ENCODE measurements at places on chromosomes 7 and 10. TPM values are rescaled to one million over a fixed set of nuclear protein-coding genes. Genes with fewer than 3 reads are reported as not detected.

DDC gene
- 257 TPM for polyA plus RNA-seq

GRCh38 chr10:30805061-30805460, 175.5 kb upstream of the LYZL2 start:
- no peak for DNase-seq

DNA sequence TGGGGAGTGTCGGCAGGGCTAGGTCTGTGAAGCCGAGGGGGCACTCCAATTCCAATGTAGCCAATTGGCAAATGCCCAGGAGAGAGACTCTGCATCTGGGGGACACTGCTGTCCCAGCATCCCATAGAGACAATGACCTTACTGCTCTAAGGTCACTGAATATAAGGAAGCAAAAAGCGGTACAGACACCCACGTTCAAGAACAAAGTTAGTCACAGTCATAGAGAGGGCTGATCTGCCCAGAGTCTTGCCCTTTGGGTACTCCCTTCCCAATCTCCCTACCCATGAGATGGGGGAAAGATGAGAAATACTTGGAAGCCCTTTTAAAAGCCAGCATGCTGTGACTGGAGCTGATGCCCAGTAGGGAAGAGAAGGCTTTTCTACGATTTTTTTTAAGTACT, 76.3 kb upstream of the GSDME start:
- DNase-seq, result no peak

SKIDA1 gene
- polyA plus RNA-seq, result 0.71 TPM

DNA sequence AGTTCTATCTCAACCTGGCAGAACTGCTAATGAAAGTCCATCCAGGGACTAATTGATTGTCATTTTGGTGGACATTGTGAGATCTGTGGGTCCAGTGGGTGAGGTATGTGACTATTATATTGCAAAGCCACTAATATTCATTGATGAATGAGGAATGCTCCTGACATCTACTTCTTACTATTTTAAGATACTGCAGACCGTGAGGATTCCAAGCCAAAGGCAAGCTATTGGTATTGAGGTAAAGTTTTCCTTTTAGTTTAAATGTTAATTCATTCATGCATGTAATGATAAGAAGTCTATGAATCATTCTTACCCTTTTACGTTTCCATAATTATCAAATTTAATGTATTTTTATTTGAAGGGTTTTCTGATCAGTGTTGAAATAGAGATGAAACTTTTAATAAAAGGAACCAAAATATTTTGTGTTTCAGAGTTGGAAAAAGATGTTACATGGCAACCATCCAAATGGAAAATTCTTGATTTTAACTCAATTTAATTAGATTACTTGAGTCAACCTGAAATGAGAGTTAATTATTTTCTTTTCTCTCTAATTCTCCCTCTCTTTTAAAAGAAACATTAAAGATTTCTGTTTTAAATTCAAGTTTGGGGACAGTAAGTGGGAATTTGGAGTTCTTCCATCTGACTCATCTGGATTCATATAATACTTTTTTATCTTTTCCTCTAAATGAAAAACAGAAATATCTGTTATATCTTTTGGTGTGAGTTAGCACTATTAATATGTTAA, 39.6 kb downstream of the NUP205 start:
- no peak for DNase-seq

GRCh38 chr7:95089414-95090315, 182.3 kb downstream of the PPP1R9A start:
- DNase-seq, result no peak

DNA sequence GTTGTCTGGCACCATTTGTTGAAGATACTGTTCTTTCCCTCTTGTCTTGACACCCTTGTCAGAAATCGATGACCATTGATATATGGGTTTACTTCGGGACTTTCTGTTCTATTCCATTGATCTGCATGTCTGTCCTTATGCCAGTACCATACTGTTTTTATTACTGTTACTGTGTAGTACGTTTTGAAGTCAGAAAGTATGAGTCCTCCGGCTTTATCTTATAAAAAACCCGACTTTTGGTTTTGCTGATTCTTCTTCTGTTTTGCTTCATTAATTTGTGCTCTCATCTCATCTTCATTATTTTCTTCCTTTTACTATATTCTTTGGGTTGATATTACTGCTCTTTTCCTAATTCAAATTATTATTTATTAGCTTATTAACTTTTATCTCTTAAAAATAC, 52.4 kb downstream of the MAPK8 start:
- no peak for DNase-seq

DNA sequence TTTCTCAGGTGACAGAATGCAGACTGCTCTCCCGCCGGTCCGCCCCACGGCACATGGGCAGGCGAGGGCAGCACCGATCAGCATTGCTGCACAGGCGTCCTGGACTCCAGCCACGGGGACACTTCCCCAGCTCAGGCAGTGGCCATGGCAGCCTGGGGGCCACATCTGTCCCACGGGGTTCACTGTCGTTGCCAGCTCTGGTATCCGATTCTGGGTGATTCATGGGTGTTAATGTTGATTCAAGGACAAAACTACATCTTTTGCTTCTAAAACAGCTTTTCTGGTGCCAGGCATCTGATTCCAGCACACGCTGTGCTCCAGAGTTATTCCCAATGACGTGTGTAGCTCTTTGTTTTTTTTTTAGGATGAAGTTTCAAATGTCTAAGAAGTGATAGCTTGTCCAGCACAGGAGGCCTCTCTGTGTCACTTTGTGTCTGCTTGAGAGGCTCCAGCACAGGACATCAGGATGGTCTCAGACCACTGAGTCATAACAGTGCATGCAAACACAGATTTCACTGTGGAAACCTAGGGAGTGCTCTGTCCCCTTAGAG, 218.0 kb downstream of the WDR37 start:
- DNase-seq, result no peak

GNA12 gene
- polyA plus RNA-seq, result 16.5 TPM

DNA sequence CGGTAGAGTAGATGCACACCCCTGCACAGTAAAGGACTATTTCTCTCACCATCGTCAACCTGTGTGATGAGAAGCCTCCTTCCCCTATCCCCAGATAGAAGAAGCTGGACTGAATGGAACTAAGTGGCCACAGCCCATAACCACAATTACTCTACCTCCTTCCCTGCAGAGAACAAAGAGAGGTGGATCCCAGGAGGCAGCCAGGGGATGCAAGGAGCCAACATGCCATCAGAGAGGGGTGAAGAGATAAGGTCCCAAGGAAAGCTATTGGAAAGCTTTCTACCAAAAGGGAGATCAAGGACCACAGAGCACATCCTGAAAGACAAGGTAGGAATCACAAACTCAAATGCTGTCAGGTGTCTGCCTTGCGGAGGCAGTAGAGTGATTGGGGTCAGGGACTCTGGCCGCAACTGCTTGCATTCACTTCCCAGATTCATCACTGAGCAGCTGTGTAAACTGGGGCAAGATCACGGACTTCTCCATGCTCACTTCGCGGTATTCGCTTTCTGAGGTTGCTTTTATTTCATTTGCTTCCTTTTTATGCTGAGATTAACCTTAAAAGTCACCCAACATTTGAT, 81.6 kb upstream of the MYO3A start:
- no peak for DNase-seq

PPP1R17 gene
- not detected for polyA plus RNA-seq

DNA sequence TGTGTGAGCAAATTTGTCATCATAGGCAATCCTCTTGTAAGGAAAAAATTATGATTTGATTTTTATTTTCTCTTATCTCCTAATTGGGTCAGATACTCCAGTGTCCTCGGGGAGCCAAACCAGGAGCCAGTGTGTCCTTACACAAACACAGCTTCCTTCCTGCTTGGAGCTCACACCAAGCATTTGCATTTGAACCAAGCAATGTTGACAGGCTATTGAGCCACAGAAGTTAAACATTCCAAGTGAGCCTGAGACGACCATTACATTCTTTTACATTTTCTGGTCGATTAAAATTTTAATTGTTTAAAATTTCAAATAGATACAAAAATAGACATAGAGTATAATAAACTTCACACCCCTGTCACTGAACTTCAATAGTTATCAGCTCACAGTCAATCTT, 194.8 kb downstream of the CFTR start:
- DNase-seq, result no peak

FOXP2 gene
- polyA plus RNA-seq, result 0.69 TPM

GRCh38 chr10:57964351-57964750, 303.3 kb downstream of the IPMK start:
- DNase-seq, result no peak

WDFY4 gene
- 1.7 TPM for polyA plus RNA-seq

ABCB1 gene
- polyA plus RNA-seq, result 29.1 TPM

EDRF1 gene
- polyA plus RNA-seq, result 11.4 TPM

- DNase-seq, result peak; percentile 14
These were observed 196.9 kb upstream of the RHOBTB1 start for GRCh38 chr10:61140765-61141392.

DNA sequence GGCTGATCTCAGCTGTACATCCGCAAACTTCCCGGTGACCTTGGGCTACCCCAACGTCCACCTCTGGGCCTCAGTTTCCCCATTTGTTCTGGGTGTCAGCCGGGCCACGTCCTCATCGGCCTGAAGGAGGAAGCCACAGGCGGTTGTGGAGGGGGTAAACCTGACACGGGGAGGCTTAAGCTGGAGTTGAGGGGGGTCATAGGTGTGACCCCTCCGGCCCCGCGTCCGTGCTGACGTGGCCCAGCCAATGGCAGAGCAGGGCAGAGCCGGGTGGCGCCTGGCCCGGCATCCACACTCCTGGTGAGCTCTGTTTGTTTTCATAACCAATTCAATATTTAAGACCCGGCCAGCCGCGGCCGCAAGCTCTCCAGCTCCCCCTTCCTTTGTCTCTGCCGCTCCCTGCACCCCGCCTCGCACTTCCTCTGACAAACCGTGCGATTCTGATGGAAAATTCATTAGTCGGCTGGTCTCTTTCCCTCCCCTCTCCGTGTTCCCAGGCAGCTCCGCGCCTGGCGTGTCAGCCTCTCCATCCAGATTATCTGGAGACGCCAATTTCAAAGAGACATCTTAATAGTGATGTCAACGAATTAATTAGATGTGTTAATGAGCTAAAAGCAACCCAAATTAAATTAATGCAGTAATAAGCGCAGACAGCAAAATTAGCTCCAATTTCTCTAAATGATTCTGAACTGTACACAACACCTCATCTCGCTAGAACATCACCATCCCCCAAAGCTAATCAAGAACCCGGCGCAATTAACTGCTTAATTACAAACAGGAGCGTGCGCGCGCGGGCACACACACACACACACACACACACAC, 55.4 kb downstream of the MICALL2 start:
- peak; percentile 67 for DNase-seq

DNA sequence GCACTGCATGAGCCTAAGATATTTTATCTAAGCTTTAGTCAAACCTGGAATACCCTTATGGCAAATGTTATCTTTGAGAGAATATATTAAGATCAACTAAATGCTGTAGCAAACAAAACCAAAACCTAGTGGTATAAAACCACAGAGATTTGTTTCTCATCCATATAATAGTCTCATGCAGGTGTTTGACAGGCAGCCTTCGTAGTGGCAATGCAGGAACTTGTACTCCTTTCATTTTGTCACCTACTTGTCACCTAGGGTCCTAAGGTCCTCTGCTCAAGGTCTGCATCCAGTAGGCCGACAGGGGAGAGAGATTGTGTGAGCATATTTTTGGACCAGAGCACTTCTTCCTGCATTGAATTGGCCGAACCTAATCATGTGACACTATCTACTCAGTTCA, 352.6 kb downstream of the GPR37 start:
- no peak for DNase-seq

NRCAM gene
- polyA plus RNA-seq, result 16.8 TPM

- DNase-seq, result peak; percentile 63
These were observed 12.6 kb downstream of the MAFK start for GRCh38 chr7:1542841-1543747.

DNA sequence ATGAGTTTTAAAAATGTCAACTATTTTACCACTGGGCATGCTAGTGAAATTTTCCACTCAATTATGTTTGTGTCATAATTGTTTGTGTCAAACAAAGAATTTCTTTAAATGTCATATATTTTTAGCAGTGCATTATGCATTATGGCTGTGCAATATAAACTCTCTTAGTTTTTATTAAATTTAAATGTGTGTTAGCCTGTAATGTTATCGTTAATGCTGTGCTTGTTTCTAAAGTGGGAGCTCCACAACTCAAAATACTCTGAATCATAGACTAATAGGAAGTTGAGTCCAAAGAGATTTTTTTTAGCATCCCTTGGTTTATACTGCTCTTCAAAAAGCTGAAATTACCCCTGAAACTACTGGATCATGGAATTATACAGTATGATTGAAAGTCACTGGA, 26.8 kb downstream of the GNAI1 start:
- DNase-seq, result no peak

GRCh38 chr7:26468625-26469024, 177.0 kb downstream of the SNX10 start:
- no peak for DNase-seq

TET1 gene
- 0.22 TPM for polyA plus RNA-seq

DNA sequence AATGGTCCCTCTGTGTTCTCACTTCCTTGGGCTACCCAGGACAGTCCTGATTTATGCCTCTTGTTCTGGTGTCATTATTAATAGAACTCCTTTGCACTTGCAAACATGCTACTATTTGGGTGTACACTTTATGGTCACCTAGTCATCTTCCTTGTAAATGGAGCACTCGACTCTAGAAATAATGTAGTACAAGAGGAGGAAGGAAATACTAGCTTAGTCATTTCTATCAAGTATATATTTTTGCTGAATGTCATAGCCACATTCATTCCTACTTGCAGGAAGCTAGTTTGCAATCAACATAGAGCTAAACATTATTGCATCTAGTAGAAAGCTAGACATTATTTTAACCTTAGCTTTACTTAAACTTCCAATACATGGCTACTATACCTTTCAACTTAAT, 335.3 kb downstream of the MAGI2 start:
- no peak for DNase-seq

RPEL1 gene
- not detected for polyA plus RNA-seq

DNA sequence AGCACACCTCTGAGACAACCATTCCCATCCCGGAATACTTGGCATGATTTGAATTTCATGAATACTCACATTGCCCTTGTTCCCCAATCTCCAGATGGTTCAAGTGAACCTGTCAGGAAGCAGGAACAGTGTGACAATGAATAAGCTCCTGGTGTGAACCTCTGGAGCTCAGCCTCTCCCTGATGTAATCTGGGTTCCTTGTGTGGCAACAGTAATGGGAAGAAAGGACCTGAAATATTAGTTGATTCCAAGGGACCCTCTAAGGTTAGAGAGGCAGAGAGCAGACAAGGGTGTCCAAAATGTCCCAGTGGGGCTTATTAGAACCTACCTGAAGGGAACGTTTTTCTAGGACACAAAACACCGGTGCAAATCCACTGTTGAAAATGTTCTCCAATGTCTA, 8.5 kb downstream of the OR2A7 start:
- peak; percentile 5 for DNase-seq

- DNase-seq, result no peak
These were observed 252.2 kb upstream of the HABP2 start for GRCh38 chr10:113300617-113301016.

HOXA9 gene
- polyA plus RNA-seq, result 36.7 TPM
